Adipocyte (in vitro differentiated cells): ENCODE measurements at places on chromosomes 3 and 15.
A peak's percentile ranks its signal among the peaks of the same experiment; 100 is the strongest.

DNA sequence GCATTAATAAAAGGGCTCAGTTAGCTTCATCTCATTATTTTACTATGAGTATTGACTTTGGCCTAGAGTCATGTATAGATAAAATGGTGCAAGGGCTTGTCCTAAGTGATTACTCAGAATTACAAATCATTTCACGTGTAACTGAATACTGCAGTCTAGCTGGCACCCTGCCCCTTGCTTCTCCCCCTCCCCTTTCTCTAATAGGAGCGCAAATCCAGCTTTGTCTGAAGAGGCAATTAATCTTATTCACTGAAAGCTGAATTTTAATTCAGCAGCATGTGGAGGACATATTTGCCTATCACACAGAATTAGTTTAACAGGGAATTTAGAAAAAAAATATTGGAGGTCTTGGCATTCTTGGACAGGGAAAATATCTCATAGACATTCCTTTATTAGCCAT is 412.1 kb upstream of the DPH6 start:
- peak; percentile 4 for DNase-seq

- peak; percentile 82 for DNase-seq
Observed at GRCh38 chr3:58577269-58577821, at the start of gene FAM107A. TSS of gene FAM107A (minus strand) at chr3:58577391. CDS start at chr3:58569860, 7,531 bp downstream.

DNA sequence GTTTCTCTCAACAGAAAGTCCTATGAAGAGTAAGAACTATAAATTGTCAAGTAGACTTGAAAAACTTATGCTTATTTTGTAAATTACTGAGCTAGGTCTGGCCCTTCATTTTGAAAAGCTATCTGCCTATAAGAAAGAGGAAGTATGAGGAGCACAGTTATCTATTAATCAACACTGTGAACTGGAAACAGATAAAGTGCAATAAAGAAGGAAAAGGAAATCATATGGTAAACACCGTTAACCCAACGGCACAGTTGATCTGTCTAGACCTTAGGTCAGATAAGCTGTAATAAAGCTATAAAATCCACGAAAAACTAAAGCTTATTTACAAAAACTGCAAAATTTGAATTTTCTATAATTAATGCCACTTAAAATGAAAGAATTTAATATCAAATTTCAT is 242.5 kb downstream of the ZBTB20 start:
- DNase-seq, result no peak

GRCh38 chr3:149352556-149352955 is 19.1 kb upstream of the TM4SF18 start:
- peak; percentile 77 for DNase-seq

DNA sequence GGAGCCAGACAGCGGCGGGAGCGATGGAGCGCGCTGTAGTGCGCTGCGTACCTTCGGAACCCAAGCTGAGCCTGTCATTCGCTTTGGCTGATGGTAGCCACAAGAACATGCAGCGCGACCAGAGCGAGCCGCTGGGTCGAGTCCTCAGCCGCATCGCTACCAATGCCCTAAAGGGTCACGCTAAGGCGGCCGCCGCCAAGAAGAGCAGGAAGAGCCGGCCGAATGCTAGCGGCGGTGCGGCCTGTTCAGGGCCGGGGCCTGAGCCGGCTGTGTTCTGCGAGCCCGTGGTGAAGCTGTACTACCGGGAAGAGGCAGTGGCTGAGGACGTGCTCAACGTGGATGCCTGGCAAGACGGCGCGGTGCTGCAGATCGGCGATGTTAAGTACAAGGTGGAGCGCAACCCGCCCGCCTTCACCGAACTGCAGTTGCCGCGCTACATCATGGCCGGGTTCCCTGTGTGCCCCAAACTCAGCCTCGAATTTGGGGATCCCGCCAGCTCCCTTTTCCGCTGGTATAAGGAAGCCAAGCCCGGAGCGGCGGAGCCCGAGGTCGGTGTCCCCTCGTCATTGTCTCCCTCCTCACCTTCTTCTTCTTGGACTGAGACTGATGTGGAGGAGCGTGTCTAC is 498 bp downstream of the PDE12 start:
- DNase-seq, result peak; percentile 56

GRCh38 chr15:98684436-98684835 is 36.1 kb downstream of the IGF1R start:
- peak; percentile 75 for DNase-seq

DNA sequence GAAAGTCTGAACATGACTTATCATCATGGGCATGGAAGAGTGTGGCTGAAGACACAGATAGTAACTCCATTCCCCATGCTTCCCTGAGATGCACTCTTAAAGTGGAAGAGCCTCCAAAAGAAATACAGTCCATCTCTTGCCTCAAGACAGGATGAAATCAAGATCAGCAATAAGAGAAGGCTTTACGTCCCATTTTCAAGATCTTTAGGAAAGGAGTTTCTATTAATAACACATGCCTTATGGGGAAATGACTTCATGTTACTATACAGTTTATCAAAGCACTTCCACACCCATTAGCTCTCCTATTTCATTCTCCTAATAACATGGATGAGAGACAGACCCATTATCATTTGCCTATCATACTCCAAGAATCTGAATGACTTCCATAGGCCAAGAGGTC is 6.1 kb upstream of the KBTBD12 start:
- DNase-seq, result no peak

GRCh38 chr3:101811875-101812274 is 32.9 kb downstream of the NXPE3 start:
- no peak for DNase-seq

- no peak for DNase-seq
Observed at GRCh38 chr15:100714749-100715342, 112.5 kb downstream of the ASB7 start.

DNA sequence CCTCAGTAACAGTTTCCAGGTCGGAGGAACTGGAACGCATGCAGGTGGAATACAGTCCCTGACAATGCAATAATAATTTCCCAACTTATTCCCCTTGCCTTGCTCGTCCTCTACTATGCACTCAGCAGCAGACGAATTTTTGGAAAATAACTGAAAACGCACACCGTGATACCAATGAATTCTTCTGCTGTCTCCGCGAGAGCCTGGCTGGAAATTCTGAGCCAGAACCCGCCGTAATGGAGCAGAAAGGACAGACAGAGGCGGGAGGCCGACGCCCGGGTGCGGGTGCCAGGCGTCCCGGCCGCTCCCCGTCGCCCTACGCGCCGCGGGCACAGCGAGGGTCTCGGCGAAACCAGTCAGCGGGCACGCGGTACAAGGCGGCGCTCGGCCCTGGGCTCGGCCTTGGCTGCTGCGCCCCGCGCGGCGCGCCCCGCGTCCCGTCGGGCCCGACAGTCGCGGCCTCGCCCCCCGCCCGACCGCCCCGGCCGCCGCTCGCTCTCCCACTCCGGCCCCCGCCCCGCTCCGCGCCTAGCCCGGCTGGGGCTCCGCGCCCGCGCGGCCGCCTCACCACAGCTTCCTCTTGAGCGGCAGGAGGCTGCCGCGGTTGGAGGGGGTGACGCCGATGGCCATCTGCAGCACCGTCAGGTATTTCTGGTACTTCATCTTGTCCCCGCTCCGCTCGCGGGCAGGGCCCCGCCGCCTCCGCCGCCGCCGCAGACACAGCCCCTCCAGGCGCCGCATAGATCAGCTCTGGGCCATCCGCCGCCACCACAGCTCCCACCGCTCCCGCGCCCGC is 114.5 kb upstream of the GOLGA8J start:
- DNase-seq, result peak; percentile 43

- DNase-seq, result peak; percentile 10
Observed at GRCh38 chr3:50444213-50444612, 59.2 kb downstream of the CACNA2D2 start.

- DNase-seq, result no peak
Observed at GRCh38 chr3:120713262-120713661, 29.1 kb downstream of the RABL3 start.

GRCh38 chr3:106825962-106826605 is 551.2 kb upstream of the CCDC54 start:
- peak; percentile 79 for DNase-seq

- DNase-seq, result no peak
Observed at GRCh38 chr3:5324780-5325179, 137.3 kb downstream of the EDEM1 start.

DNA sequence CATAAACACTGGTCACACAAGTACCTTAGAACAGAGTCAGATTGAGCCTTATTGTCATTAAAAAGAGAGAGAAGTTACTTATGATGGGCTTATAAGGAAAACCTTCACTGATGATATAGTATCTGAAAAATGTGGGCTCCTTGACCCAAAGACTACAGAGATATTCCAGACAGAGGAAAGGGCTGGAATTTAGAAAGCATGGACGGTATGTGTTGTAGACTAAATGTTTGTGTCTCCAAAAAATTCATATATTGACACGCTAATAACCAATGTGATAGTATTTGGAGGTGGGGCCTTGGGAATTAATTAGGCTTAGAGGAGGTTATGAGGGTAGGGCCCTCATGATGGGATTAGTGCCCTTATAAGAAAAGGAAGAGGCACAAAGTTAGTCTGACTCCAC is 61.0 kb upstream of the DAZL start:
- DNase-seq, result no peak

GRCh38 chr3:26622621-26623418 is at the start of gene LRRC3B:
TSS of gene LRRC3B (plus strand) at chr3:26622772. CDS start at chr3:26709673, 86,901 bp downstream.
- no peak for DNase-seq

DNA sequence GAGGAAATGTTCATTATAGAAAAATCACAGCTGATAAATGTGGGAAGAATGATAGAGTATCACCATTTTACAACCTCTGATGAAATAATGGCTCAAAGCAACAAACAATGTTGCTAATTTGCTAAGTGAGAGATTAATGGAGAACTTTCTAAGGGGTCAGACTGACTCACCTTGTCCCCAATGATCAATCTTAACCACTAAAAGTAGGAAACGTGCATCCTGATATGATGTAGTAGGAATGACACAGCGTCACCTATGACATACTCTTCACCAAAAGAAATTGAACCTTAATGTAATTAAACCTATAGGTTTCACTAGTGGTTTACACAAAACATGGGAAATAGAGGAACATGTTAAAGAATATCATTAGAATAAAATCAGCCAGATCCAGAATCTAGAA is 35.1 kb upstream of the MLF1 start:
- DNase-seq, result no peak

GRCh38 chr15:40843885-40844695 is at the start of gene SPINT1:
TSS of gene SPINT1 (plus strand) at chr15:40844048. CDS start at chr15:40844555, 507 bp downstream.
- peak; percentile 40 for DNase-seq

DNA sequence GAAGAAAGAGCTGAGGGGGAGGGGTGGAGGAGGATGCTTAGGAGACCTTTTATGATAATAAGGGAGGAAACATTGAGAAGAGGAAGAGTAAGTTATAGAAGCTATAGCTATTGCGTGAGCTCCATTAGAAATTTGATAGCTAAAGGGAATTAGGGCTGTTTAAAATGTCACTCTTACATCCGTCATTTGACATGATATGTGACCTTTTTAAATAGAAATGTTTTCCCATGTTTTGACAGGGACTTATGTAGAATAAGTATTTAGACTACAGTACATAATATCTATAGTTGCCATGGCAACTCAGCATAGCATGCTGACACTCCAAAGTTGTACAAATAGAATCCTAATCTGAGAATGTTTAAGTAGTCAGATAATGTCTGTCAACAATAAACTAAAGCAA is 19.2 kb downstream of the RAD51 start:
- no peak for DNase-seq
